GM12865 (cell line): ENCODE measurements at places on chromosomes 6 and 20.

DNA sequence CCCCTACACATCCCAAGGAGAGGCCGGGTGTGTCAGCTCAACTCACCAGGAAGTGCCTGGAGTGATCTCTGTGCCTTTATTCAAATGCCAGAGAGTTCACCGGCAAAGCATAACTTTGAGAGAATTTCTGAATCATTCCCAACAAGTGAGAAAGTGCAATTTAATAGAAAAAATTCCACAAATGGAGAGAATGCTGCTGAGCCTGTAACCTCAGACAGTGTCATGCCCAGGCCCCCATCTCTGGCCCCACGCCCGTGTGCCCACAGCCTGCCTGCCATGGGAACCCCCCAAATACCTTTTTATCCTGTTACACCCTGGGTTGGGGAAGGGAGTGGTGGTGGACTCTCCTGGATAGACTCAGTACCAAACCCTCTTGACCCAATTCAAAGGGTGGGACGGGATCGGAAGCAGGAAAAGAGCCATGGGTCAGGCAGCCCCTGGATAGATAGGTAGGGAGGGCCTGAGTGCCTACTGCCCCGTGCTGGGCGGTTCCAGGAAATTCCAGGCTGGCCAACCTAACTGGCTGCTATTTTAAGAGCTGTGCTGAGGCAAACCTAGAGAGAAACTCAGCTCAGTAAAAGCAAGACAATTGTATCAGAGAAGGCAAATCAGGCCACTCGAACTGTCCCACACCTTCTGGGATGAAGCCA is 179.0 kb upstream of the FOXA2 start:
- no peak for DNase-seq

GRCh38 chr6:84033523-84034451 is at the start of gene MRAP2:
Gene MRAP2, plus strand, starts transcription at chr6:84033772. Its CDS starts 21,547 bp downstream, at chr6:84055319.
- no peak for DNase-seq

DNA sequence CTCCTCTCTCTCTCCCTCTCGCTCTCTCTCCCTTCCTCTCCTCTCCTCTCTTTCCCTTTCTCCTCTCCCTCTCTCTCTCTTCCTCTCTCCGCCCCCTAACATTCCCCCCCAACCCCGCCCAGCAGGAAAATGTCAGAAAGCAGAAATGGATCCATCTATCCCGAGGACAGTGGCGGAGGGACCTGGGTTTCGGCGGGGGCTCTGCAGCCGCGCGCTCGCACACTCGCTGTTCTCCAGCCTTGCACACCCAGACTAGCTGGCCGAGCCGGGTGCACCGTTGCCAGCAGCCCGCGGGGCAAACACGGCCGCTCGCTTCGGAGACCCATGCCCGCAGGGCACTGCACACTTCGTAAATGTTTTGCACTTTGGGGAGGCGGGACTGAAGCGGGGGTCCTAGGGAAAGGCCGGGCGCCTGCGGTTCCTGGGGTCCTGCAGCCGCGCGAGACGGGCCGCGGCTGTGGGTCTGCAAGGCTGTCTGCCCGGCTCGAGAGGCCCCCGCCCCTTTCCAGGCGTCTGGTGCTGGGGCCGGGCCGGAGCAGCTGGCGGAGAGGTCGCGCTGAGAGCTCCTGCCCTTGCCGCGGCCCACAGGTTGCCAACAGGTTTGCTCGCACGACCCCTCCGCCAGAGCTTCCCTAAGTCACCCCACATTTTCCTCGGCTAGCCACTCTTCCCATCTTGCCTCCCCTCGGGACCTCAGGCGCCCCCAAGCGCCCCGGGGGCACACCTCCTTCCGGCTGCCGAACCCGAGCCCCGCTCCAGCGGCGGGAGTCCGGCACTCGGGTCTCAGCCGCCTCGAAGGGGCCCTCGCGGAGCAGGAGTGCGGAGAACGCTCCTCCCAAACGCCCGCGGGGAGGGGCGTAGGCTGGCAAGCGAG is 818 bp upstream of the MDGA1 start:
- DNase-seq, result peak; percentile 47

GRCh38 chr6:131430531-131430930 is 142.5 kb upstream of the ARG1 start:
- DNase-seq, result no peak

DNA sequence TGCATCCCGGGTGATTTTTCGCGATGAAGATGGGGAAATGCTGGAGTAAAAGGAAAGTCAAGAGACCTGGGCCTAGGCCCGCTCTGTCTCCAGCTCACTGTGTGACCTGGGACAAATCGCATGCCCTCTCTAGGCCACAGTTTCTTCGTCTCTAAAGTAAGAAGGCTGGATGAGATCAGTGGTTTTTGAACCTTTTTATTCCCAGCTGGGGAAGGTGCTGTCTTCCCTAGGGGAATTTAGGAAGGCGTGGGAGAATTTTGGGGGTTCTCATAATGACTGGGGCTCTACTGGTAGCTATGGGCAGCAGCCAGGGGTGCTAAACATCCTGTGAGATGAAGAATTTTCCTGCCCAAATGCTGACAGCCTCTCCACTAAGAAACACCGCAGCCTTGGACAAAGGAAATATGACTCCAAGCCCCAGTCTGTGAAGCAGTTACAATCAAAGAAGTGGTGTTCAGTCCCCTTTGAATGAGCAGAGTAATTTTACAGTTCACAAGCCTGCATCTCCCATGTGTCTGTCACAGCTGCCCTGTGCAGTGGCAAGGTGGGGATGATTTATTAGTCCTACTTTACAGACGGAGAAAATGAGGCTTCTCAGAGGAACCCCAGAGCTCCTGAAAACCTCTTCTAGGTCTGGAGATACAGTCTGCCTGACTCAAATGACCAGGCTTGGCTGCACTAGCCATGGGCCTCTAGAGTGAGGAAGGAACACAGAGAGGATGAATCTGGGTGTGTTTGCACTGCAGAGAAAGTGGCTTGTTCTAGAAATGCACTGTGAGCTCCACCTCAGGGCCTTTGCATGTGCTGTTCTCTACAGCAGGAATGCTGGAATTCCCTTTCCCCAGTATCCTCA is 57.2 kb downstream of the RAB44 start:
- DNase-seq, result peak; percentile 39

- no peak for DNase-seq
These were observed 227.9 kb downstream of the TBXT start for GRCh38 chr6:165939601-165940290.

DNA sequence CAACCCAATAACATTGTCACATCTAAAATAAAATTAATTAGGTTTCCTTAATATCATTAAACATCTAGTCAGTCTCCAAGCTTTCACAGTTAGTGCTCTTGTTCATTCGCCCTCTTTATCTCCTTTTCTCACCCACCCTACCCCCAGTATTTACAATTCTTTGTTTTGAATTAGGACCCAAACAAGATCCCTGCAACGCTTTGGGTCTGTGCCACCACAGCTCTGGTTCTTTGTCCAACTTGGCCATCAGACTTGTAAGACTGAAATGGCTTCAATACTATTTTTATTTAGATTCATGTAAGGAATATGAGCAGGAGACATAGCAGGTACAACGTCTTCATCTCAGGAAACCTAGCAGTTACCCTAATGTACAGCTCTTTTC is 276.5 kb downstream of the CDKAL1 start:
- DNase-seq, result no peak

GRCh38 chr6:133392015-133392414 is 150.9 kb downstream of the EYA4 start:
- DNase-seq, result no peak

DNA sequence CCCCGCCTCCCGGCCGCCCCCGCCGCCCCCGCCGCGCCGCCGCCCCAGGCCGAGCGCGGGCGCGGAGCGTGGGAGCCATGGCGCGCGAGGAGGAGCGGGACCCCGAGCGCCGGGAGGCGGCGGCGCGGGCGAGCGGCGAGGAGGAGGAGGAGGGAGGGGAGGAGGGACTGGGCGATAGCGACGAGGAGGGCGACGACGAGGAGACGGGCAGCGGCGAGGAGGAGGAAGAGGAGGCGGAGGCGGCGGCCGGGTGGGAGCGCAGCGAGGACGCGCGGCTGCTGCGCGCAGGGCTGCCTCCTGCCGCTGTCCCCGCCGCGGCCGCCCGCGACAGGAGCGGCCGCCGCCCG is at the start of gene SLC24A3:
Gene SLC24A3 (plus strand): TSS at position 174 of the 347 bp plus-strand sequence.
- no peak for DNase-seq

DNA sequence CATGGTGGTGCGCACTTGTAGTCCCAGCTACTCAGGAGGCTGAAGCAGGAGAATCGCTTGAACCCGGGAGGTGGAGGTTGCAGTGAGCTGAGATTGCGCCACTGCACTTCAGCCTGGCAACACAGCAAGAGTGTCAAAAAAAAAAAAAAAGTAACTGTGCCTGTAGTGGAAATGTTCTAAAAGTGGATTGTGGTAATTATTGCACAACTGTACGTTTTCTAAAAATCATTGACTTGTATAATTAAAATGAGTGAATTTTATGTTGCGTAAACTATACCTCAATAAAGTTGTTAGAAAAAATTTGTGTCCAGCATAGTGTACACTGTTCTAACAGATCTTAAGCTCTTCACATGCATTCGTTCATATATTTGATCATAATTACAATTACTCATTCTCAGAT is 5.5 kb downstream of the SEC23B start:
- DNase-seq, result no peak

DNA sequence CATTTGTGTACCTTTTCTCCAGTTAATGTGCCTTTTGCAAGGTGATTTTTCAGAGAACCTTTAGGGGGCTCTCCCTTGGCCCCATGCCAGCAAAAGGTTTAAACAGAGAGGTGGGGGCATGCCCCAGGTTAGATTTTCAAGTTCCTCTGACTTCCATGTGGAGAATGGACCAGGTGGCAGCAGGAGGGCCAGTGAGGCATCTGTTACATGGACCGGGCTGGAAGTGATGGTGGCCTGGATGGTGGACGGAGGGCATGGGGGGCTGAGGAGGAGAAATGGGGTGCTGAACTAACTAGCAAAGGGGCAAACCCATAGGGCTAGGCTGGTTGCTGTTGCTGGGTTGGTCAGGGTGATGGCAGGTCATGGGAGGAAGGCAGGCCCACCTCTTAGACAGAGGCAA is 20.7 kb upstream of the BPI start:
- no peak for DNase-seq

DNA sequence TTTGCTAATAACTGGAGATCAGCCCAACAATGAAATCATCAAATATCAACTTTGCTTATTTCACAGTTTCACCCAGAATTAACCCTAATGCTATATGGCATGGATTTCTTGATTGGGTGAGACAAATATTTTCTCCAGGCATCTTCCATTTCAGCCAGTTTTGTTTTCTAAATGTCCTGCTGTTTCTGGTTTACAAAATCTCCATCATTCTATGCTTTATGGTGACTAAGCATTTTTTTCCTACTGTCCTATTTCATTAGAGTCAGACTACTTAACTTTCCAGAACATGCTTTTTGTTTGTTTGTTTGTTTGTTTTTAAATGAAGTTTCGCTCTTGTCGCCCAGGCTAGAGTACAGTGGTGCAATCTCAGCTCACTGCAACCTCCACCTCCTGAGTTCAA is 59.5 kb upstream of the EXOC2 start:
- DNase-seq, result no peak

GRCh38 chr20:46644160-46644559 is 7.1 kb downstream of the SLC13A3 start:
- no peak for DNase-seq

DNA sequence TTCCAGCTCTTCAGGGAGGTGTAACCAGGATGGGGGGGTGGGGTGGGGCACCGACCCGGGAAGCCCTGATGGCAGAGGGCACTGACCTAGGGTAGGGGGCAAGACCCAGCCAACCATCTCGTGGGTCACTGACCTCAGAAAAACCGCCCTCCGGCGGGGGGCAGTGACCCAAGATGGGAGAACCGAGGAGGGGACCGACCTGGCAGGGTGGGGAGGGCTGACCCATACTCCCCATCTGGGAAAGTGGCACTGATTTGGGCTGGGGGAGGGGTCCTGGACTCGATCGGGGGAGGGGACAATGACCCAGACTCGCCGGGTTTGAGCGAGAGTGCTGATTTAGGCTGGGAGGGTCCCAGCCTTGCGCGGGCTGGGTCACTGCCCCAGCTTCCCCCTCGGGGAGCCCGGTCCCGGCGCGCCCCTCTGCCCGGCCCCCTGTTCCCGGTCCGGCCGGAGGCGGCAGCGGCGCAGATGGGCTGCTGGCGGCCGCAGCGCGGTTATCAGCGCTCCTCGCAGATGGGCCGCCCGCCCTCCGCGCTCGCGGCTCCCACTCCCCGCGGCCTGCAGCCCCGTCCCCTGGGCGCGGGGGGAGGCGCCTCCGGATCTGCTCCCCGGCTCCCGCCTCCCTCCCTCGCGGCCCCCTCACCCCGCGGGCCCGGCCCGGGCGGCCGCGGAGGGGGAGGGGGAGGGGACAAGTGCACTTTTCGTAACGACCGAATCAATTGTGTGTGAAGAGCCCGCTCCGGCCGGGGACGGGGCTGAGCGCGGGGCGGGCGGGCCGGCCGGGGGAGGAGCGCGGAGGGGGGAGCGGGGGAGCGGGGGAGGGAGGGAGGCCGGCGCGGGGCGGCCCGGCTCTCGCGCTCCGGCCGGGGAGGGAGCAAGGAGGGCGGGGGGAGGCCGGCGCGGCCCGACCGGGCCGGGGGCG is 2.2 kb downstream of the NOL4L start:
- no peak for DNase-seq

DNA sequence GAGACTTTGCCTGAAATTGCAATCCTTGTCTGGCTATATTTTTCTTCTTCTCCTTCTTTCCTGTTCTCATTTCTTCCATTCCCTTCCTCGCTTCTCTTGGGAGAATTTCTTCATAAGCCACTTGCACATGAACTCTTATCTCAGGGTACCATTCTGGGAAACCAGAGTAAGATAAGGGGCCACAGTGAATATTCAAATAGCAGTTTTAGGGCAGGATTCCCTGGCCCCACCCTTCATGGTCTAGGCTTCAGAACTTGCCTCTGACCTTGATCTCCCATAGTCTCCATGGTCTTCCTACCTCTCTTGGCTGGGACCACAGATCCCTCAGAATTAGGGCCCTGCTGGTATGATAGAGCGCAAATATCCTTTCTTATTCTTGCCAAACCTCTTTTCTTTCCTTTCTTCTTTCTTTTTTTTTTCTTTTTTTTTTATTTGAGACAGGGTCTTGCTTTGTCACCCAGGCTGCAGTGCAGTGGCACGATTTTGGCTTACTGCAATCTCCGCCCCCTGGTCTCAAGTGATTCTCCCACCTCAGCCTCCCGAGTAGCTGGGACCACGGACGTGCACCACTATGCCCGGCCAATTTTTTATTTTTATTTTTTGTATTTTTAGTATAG is 123.0 kb upstream of the CITED2 start:
- DNase-seq, result no peak

DNA sequence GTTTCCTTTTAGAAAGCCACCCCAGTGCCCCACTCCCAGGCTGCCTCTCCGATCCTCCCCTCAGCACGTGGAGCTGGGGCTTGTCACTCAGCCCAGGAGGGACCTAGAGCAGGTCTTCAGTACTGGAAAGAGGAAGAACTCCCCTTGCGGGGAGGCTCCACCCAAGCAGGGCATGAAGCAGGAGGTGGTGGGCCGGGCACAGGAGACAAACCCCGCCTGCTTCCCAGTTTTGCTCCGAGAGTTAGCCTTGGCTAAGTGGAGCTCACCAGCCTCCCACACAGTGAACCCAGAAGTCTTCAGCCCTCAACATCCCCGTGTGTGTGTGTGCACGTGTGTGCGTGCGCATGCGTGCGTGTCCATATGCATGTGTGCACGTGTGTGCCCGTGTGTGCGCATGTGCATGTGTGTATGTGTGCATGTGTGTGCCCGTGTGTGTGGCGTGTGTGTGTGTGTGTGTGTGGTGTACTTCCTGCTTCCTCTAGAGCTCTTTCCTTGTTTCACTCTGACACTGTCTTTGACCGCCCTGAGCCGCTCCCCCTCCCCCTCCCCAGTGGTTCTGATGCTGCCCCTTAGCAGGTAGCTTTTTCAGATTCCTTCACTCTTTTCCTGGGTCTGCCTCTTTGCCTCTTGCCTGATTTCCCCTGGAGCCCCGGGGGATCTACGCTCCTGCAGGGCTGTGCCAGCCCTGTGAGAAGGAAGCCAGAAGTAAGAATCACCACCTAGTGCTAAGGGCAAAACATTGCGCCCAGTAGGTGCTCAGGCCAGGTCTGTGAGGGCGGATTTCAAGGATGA is 239.8 kb downstream of the CDC5L start:
- peak; percentile 5 for DNase-seq
